A549 treated with AZD2906 at 1 μM for 4 hours (cell line): ENCODE measurements at places on chromosomes 7 and 10. TPM values are rescaled to one million over a fixed set of nuclear protein-coding genes. Genes with fewer than 3 reads are reported as not detected.

ZNF777 gene
- total RNA-seq: 17.6 to 22.5 TPM (median 21.0 TPM) in 5 replicates

ETV1 gene
- 1.8 to 2.6 TPM (median 2.1 TPM) in 5 replicates for total RNA-seq

CFAP46 gene
- 1.0 to 1.6 TPM (median 1.4 TPM) in 5 replicates for total RNA-seq

CFTR gene
- 0.03 TPM in 1 of 5 replicates, not detected in the others for total RNA-seq

GPR15LG gene
- not detected in 5 replicates for total RNA-seq
